ENCODE measurements at places on chromosomes 5 and 9. TPM values are rescaled to one million over a fixed set of nuclear protein-coding genes. Genes with fewer than 3 reads are reported as not detected.

Gene ECM2
- total RNA-seq = 17.6 TPM

Gene SH3RF2
- 179 TPM for total RNA-seq

Gene BTNL3
- total RNA-seq = not detected

Gene NOXA1
- total RNA-seq = 2.5 TPM

Gene EIF4EBP3
- 8.8 TPM for total RNA-seq

Gene PHF2
- 27.7 TPM for total RNA-seq

Gene DNM1
- total RNA-seq = 14.0 TPM

Gene ANKRD31
- total RNA-seq = 0.08 TPM

Gene PLEKHG4B
- 0.03 TPM for total RNA-seq

Gene LECT2
- total RNA-seq = not detected

Gene ZNF346
- total RNA-seq = 9.9 TPM

Gene COL27A1
- 7.0 TPM for total RNA-seq

Gene ANKH
- total RNA-seq = 138 TPM

Gene ACSL6
- 4.4 TPM for total RNA-seq

Gene TMEFF1
- not detected for total RNA-seq

Gene ACTBL2
- total RNA-seq = not detected

Gene CCDC183
- 1.6 TPM for total RNA-seq

Gene MBLAC2
- 3.2 TPM for total RNA-seq

Gene SRA1
- 24.9 TPM for total RNA-seq

Gene SETD9
- total RNA-seq = 10.4 TPM

Gene UBE2B
- 146 TPM for total RNA-seq

Gene EQTN
- not detected for total RNA-seq

Gene CTXN3
- not detected for total RNA-seq

Gene FYB1
- 13.4 TPM for total RNA-seq

Gene GARIN3
- total RNA-seq = not detected

Gene PCDHGA3
- total RNA-seq = 5.8 TPM

Gene DOCK2
- total RNA-seq = 12.1 TPM

Gene SUSD3
- total RNA-seq = 1.6 TPM

Gene MAMDC4
- total RNA-seq = 8.4 TPM

Gene SLC36A2
- 0.29 TPM for total RNA-seq

Gene IL3
- not detected for total RNA-seq

Gene HACD4
- total RNA-seq = 2.1 TPM

Gene SLC6A7
- total RNA-seq = not detected

Gene FABP6
- total RNA-seq = not detected

Gene TAS2R1
- total RNA-seq = not detected

Gene F2R
- total RNA-seq = 16.0 TPM

Gene FAM153A
- total RNA-seq = 0.50 TPM

Gene PCDHGB2
- 5.4 TPM for total RNA-seq

Gene TMC1
- total RNA-seq = not detected

Gene OGN
- total RNA-seq = 25.6 TPM

Gene DBH
- total RNA-seq = not detected

Gene CDH18
- not detected for total RNA-seq

Gene SLC6A18
- not detected for total RNA-seq

Gene C9orf50
- total RNA-seq = not detected

Gene PDE6A
- total RNA-seq = not detected

Gene STPG3
- total RNA-seq = not detected

Gene PCDHGC4
- 1.7 TPM for total RNA-seq

Gene KDM3B
- total RNA-seq = 39.8 TPM

Gene ZBTB34
- 5.6 TPM for total RNA-seq
